ENCODE measurements at places on chromosomes 16 and 17. TPM values are rescaled to one million over a fixed set of nuclear protein-coding genes. Genes with fewer than 3 reads are reported as not detected.

The ABCA9 gene
- 1.6 TPM for polyA plus RNA-seq

The OR1E1 gene
- 0.10 TPM for polyA plus RNA-seq

The KRT25 gene
- not detected for polyA plus RNA-seq

The ARL5C gene
- 0.18 TPM for polyA plus RNA-seq

GRCh38 chr16:53821957-53822625 is 118.1 kb downstream of the FTO start:
- no peak for DNase-seq

DNA sequence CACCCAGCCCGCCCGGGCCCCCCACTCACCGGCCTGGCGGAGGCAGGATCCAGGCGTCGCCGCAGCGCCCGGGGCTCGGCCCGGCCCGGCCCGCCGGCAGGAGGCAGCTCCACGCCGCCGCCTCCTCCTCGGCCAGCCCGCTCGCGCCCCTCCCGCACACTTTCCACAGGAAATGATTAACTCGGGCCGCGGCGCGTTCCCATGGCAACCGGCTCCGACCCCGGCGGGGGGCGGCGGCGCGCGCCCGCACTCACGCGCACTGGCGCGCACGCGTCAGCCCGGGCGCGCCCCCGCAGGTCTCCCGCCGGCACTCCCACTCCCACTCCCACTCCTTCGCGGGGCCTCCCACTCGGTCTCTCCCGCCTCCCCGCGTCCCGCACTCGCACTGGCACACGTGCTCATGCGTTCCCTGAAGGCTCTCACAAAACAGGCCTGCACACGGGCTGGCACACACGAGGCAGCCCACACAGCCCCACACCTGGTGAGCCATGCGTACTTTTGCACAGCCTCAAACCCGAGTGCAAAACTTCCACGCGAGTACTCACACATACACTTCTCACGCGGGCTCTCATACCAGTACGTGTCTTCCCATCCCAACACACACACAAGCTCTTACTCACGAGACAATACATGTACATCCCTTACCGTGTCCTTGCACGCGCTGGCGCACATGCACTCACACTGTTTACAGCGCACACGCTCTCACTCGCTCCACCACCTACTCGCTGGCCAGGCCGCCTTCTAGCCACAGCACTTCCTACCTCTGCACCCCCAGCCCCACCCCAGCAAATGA is at the start of gene KIFC3:
Gene KIFC3 (minus strand): TSS at position 151 of the 793 bp plus-strand sequence. CDS start 4,248 bp downstream, outside the sequence.
- DNase-seq = no peak
